NCI-H510A (cell line): ENCODE measurements at places on chromosomes 3 and 15.
A peak's percentile ranks its signal among the peaks of the same experiment; 100 is the strongest.

GRCh38 chr15:90208356-90208755 lies 7.2 kb downstream of the SEMA4B start:
- no peak for DNase-seq

DNA sequence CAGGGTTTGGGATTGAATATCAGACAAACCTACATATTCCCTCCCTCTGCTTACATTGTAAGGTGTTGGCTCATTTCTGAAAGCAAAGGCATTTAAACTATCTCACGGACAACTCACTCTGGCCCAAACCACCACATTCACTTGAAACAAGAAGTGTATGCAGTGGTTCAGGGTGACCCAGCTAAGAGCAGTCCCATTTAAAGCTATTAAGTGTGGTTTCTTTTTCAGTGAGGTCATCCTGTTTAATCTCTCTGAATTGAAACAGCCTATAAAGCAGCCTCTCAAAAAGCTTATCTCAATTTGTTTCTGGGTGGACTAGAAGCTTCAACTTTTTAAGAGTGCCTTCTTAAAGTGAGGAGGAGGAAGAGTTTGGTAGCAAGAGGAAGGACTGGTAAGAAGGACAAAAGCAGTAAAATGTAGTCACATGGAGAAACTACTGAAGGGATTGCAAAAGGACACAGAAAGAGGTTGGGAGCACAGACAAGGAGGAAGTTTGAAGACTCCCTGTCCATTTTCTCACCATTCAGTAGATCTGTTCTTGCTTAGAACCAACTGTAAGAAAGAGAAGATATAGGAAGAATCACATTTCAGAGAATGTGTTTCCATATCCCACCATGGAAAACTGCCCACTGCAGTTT lies 151.6 kb downstream of the TMCO5A start:
- DNase-seq, result no peak

DNA sequence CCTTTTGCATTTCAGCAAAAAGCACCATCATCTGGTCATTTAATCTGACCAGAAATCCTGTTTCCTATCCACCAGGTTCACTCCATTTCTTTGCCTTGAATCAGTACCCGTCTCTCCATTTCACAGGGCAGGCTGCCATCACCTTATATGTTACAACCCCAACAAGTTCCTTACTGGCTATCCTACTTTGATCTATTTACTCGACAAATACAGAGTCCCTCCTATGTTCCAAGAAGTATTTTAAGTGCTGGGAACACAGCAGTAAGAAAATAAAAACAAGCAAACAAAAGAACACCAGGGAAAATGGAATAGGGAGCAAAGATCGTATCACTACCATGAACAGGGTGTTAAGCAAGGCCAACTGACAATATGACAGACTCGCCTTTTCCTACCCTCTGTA lies 295.2 kb upstream of the WNT5A start:
- no peak for DNase-seq

DNA sequence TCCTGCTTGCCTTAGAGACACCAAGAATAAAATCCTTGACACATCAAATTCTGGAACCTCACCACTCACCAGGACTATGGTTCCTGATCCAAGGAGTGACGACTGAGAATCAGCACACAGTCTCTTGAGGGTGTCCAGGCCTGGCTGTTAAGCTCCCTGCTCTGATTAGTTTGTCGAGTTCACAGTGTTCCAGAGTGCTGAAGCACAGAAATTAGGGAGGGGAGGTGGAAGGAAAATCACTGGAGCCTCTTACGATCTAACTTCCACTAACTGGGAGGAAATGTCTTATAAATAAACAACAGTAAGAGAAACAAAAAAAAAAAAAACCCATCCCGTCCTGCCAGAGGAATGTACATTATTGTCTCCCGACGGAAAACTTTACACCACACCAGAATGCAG lies 330.2 kb downstream of the TIGIT start:
- DNase-seq, result no peak

GRCh38 chr15:25407950-25408349 lies 30.9 kb downstream of the UBE3A start:
- no peak for DNase-seq

- DNase-seq, result no peak
These were observed 161.4 kb upstream of the POU1F1 start for GRCh38 chr3:87437765-87438164.

GRCh38 chr3:165641569-165642310 lies 195.5 kb downstream of the BCHE start:
- DNase-seq, result no peak

DNA sequence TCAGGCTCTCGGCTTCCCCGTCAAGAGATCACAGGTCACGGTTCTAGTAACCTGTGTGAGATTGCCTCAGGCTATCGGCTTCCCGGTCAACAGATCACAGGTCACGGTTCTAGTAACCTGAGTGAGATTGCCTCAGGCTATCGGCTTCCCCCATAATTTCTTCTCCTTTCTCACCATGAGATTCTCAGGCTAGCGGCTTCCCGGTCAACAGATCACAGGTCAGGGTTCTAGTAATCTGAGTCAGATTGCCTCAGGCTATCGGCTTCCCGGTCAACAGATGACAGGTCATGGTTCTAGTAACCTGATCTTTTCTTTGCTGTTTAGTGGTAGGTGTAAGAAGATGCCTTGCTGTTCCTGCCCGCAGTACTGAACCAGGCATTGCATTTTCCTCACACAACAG lies 418.2 kb upstream of the ZNF717 start:
- DNase-seq, result no peak

DNA sequence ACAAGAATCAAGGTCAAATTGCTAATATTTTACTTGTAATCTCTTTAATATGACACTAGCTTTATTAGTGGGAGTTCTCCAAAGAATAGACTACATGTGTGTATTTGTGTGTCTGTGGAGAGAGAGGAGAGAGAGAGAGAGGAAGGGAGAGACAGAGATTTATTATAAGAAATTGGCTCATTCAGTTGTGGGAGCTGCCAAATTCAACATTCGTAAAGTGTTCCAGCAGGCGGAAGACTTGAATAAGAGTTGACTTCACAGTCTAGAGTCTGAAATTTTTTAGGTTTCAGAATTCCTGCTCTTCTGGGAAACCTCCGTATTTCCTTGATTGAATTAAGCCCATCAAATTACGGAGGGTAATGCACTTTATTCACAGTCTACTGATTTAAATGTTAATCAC lies 4.7 kb upstream of the CLDN1 start:
- DNase-seq, result no peak

GRCh38 chr15:42056934-42057798 lies 36.3 kb upstream of the PLA2G4E start:
- peak; percentile 76 for DNase-seq

DNA sequence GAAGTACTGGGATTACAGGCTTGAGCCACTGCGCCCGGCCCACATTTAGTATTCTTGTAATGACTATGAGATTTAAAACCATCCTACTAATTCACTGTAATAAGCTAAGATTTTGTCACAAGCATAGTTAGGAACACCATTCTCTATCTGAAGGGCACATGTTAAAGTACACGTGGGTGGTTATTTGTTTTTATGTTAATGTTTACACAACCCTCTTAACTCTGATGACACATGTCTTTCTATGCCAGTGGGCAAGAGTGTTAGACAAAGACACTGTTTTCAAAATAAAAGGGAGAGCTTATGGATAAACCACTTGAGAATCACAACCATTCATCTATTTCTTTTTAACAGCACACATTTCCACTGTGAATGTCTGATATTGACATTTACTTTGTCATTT lies 537.6 kb upstream of the IL12A start:
- DNase-seq, result peak; percentile 4

DNA sequence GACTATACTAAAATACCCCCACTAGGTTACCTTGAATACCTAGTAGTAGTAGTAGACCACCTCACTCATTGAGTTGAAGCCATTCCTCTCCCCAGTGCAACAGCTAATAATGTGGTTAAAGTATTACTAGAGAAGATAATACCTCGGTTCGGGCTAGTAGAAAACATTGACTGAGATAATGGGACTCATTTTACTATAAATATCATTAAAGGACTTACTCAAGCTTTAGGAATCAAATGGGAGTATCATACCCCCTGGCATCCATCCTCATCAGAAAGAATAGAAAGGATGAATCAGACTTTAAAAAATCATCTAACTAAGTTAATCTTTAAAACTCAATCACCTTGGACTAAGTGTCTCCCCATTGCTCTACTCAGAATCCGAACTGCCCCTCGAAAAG lies 49.0 kb upstream of the CACNA2D3 start:
- no peak for DNase-seq

- DNase-seq, result no peak
These were observed 60.6 kb upstream of the IL12A start for GRCh38 chr3:159928071-159928491.

- no peak for DNase-seq
These were observed 42.6 kb downstream of the ZNF148 start for GRCh38 chr3:125332504-125332903.

DNA sequence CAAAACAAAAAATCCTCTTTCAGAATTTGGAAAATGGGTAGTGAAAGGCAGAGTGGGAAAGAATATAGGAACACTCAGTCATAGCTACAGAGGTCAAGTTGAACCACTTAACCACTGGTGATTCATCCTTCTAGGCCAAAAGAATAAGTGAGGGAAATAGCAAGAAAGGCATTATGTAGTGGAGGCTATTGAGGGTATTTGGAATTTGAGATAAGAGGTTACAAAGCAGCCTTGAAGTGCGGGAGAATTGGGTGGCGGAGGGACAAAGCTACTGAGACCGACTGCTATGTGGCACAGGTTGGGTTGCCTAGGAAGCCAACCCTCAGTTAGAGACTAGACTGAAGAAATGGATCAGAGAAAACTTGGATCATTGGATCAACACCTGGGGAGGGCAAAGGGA lies 109.5 kb downstream of the SYNPR start:
- no peak for DNase-seq

- no peak for DNase-seq
These were observed 50.2 kb downstream of the CHP1 start for GRCh38 chr15:41281236-41281635.
